ENCODE measurements at places on chromosomes 4 and X.
A peak's percentile ranks its signal among the peaks of the same experiment; 100 is the strongest.

- DNase-seq = no peak
Observed at GRCh38 chr4:128468123-128468989, 180.7 kb upstream of the PGRMC2 start.

DNA sequence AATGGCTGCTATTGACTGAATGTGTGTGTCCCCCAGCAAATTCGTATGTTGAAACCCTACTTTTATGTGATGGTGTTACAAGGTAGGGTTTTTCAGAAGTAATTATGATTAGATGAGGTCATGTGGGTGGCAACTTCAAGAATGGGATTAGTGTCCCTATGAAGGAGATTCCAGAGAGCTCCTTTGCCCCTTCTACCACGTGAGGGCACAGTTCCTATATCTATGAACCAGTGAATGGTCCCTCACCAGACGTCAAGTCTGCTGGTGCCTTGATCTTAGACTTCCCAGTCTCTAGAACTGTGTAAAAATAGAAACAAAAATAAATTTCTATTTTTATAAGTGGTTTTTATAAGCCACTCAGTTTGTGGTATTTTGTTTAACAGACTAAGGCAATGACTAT, 1137.6 kb upstream of the IGFBP7 start:
- DNase-seq = no peak

DNA sequence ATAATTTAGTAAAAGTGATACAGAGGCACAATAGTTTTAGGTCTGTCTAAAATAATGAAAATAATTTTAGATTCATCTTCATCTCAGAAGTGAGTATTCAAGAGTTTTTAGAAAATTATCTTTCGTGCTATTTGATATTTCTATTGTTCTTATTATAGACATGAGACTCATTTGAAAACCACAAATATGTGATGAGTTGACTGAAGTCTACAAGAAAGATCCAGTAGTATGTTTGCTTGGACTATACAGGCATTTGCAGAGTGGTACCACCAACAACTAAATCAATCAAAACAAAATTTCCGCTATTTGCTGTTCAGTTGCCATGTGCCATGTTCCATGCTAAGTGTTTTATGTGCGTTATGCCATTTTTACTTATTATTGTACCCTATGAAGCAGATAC, 1318.5 kb downstream of the STIM2 start:
- no peak for DNase-seq

- no peak for DNase-seq
Observed at GRCh38 chrX:38407126-38407525, 54.7 kb downstream of the OTC start.

GRCh38 chrX:42948723-42949657, 171.0 kb upstream of the PPP1R2C start:
- no peak for DNase-seq

- no peak for DNase-seq
Observed at GRCh38 chr4:182212211-182212761, 30.9 kb upstream of the TENM3 start.

- no peak for DNase-seq
Observed at GRCh38 chr4:80096175-80096850, 23.3 kb upstream of the ANTXR2 start.

GRCh38 chrX:78452356-78452755, 124.9 kb upstream of the CYSLTR1 start:
- no peak for DNase-seq

GRCh38 chr4:26207631-26208030, 113.2 kb upstream of the RBPJ start:
- no peak for DNase-seq

DNA sequence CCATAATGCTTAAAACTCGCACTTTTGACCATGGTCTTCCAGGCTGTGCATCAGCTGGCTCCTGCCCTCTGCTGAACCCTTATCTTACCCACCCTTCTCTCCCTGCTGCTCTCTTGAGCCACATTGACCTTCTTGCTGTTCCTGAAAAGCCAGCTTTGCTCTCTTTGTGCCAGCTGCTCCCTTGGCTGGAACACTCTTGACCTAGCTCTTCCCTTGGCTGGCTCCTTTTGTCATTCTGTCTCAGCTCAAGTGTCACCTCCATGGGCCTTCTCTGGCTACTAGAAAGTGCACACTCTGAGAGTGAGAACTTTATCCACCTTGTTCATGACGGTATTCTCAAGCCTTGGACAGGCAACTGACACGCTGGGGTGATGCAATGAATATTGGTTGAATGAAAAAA, 112.1 kb downstream of the MGST2 start:
- no peak for DNase-seq

GRCh38 chr4:129988957-129989356, 893.0 kb downstream of the C4orf33 start:
- no peak for DNase-seq

DNA sequence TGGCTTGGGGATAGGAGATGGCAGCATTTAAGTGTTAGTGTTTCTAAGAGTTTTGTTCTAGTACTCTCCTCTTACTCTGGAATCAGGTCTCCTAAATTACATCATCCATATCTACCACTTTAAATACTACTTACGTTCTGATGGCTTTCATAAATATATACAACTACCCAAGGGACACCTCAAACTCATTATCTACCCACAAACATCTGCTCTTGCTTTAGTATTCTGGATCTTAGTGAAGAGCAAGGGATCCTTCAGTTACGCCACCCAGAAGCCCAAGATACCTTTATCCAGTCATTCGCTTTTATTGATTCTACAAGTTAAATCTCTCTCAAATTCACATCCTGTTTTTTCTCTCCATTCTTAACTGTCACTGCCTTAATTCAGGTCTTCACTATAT, 7.0 kb downstream of the NUP54 start:
- no peak for DNase-seq

GRCh38 chrX:47574076-47574546, 8.1 kb upstream of the TIMP1 start:
- DNase-seq = no peak

DNA sequence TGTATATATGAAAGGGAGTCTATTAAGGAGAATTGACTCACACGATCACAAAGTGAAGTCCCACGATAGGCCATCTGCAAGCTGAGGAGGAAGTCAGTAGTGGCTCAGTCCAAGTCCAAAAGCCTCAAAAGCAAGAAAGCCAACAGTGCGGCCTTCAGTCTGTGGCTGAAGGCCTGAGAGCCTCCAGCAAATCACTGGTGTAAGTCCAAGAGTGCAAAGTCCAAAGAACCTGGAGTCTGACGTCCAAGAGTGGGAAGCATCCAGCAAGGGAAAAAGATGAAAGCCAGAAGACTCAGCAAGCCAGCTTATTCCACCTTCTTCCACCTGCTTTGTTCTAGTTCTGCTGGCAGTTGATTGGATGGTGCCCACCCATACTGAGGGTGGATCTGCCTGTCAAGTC, 104.1 kb downstream of the IL1RAPL2 start:
- DNase-seq = no peak

DNA sequence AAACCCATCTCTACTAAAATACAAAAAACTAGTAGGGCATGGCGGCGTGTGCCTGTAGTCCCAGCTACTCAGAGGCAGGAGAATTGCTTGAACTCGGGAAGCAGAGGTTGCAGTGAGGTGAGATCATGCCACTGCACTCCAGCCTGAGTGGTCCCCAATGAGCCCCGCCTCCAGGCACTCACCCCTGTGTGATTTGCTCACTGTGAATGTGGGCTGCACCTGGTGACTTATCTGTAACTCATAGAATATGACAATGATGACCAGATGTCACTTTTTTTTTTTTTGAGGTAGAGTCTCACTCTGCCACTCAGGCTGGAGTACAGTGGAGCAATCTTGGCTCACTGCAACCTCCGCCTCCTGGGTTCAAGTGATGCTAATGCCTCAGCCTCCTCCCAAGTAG, 49.0 kb upstream of the HOPX start:
- DNase-seq = no peak

DNA sequence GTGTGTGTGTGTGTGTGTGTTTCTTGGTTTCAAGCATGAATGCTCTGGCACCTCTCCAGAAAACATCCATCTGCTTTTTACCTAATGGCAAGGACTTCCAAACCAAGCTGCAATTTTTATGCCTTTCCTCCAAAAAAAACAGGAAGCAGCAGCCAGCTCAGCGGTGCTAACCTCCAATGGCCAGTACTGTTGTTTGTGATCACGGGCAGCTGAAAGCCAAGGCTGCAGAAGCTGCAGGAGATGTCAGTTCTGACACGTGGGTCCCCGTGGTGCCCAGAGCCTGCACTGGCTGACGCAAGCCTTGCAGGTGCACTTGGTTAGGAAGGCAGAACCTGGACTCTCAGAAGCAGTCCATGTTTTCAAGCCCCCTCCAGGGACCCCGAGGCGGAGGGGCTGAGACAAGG, 313.6 kb upstream of the DDX53 start:
- DNase-seq = no peak

- no peak for DNase-seq
Observed at GRCh38 chr4:74793757-74794381, 454 bp downstream of the BTC start.

GRCh38 chr4:23873717-23874535, 15.9 kb downstream of the PPARGC1A start:
- DNase-seq = no peak

- no peak for DNase-seq
Observed at GRCh38 chr4:152368001-152368400, 167.9 kb downstream of the FBXW7 start.

GRCh38 chrX:137749246-137749645, 183.3 kb downstream of the ZIC3 start:
- no peak for DNase-seq

- DNase-seq = no peak
Observed at GRCh38 chrX:23978491-23978890, 48.5 kb downstream of the KLHL15 start.

GRCh38 chr4:182255441-182256190, 12.4 kb downstream of the TENM3 start:
- DNase-seq = no peak

- no peak for DNase-seq
Observed at GRCh38 chr4:124936427-124936826, 223.9 kb upstream of the ANKRD50 start.

DNA sequence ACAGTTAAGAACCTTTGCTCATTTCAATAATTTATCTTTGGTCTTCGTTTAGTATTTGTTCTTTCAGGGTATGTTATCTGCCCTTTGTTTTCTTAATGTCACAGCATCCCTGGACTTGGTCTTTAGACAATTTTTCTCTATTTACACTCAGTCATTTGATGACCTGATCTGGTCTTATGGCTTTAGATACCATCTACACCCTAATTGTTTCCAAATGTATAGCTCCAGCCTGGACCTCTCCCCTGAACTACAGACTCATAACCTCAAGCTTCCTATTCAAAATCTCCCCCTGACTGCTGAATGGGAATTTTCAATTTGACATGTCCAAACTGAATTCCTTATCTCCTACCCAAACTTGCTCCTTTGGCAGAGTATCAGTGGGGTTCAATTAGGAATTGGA, 3.7 kb upstream of the SUPT20HL2 start:
- no peak for DNase-seq

GRCh38 chr4:52588771-52589591, 70.1 kb downstream of the USP46 start:
- DNase-seq = peak; percentile 30

DNA sequence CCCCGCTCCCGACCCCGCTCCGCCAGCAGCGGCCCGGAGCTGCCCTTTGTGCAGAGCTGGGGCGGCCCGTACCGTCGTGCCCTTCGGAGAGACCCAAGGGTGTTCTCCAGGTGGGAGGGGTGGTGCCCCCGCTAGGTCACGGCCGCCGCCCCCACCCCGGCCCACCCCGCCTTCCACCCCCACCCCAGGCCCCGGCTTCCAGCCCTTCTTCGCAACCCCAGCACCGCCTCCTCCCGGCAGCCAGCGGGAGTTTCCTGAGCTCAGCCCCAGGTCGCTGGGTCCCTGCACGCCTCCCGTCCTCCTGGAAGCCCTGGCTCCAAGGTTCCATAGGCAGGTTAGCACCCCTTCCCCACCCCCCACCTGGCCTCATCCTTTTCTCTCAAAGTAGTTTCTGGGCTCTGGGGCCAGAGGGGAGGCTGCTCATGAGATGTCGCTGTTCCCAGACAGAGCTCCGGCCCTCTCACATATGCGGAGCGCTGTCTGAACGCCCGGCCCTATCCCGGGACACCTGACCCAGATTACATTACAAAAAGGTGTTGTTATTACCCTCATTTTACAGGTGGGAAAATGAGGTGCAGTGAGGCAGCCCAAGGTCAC, 25.2 kb upstream of the FGFR3 start:
- no peak for DNase-seq

- DNase-seq = peak; percentile 93
Observed at GRCh38 chrX:47581731-47582647, at the start of gene TIMP1. Gene TIMP1, plus strand, starts transcription at chrX:47582436. Its CDS starts 980 bp downstream, at chrX:47583416.

- DNase-seq = no peak
Observed at GRCh38 chr4:173367946-173368345, 2.8 kb upstream of the SAP30 start.

DNA sequence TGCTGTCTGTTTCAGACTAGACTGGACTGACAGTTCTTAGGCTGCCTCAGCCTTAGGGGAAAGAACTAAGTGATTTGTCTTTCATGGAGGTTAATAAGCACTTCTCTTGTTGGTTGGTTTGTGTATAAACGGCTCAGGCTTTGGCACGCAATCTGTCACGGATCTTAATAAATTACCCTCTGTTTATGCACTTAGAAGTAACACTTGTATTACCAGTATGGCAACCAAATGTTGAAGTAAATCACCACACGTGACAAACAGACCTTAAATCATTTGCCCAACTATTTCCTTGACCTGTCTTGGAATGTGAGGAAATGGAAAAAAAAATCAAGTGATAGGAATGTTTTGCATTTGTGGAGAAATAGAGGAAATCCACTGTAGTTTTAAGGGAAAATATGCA, 69.9 kb downstream of the TEX13A start:
- no peak for DNase-seq
